Activated CD8-positive, alpha-beta T cell treated with anti-CD3 and anti-CD28 coated beads for 36 hours (primary cell): ENCODE measurements at places on chromosomes 3 and 15. TPM values are rescaled to one million over a fixed set of nuclear protein-coding genes. Genes with fewer than 3 reads are reported as not detected.

Gene FGF7
- total RNA-seq = not detected

Gene OSTN
- not detected for total RNA-seq

DNA sequence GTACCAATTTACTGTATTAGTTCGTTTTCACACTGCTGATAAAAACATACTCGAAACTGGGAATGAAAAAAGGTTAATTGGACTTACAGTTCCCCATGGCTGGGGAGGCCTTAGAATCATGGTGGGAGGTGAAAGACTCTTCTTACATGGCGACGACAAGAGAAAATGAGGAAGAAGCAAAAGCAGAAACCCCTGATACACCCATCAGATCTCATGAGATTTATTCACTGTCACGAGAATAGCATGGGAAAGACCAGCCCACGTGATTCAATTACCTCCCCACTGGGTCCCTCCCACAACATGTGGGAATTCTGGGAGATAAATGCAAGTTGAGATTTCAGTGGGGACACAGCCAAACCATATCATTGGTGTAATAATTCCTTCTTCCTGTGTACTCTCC, 69.6 kb downstream of the C3orf20 start:
- H3K36me3 ChIP-seq = no peaks in the 10 kb centered on the region
- peaks cover 18% of the 10 kb centered on the region for H3K27me3 ChIP-seq
- no peak overlapping the region for H3K4me3 ChIP-seq
- H3K4me1 ChIP-seq = no peaks in the 10 kb centered on the region

Gene GOLGA6L7
- total RNA-seq = not detected

- peaks cover 1% of the 10 kb centered on the region for H3K36me3 ChIP-seq
- no peak within 1 kb of the TSS for H3K4me3 ChIP-seq
- no peak within 1 kb of the TSS for H3K27ac ChIP-seq
Measured at GRCh38 chr3:62373215-62373614, at the start of gene FEZF2. Gene FEZF2 (minus strand): TSS chr3:62373550. CDS start chr3:62372868, 682 bp downstream.

Gene CHST13
- total RNA-seq = not detected

DNA sequence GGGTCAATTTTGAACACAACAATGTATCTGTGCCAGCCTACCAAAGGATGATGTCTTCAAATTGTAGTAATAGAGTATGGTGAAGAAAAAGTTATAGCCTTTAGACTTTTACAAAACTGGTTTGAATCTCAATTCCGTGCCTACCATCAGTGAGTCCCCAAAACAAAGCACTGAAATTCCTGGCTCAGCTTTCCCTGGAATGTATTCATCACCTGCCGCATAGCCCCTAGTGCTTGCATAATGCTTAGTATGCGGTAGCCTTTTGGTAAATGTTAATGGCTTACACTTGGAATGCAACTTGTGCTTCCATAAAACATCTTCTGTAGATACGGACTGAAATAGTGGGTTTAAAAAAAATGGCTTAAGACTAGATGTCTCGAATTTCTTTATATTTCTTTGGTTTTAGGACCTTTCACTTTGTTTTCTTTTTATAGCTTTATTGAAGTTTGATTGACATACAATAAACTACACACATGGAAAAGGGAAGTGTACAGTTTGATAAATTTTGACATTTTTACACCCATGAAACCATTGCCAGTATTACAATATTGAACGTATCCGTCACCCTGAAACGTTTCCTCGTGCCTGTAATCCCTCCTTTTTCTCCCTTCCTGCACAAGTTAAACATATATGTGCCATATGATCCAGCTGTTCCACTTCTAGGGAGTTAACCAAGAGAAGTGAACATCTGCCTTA, 12.1 kb downstream of the SACM1L start:
- peaks cover 41% of the 10 kb centered on the region for H3K36me3 ChIP-seq
- H3K27ac ChIP-seq = no peak overlapping the region
- H3K4me1 ChIP-seq = peaks cover 62% of the 10 kb centered on the region
- H3K4me3 ChIP-seq = no peak overlapping the region

Gene FEZF2
- total RNA-seq = not detected

Gene TMEM45A
- 1.8 TPM for total RNA-seq

GRCh38 chr15:73771385-73772045, 18.4 kb upstream of the INSYN1 start:
- H3K27ac ChIP-seq = no peak overlapping the region
- no peak overlapping the region for H3K4me3 ChIP-seq
- no peaks in the 10 kb centered on the region for H3K36me3 ChIP-seq
- H3K27me3 ChIP-seq = peaks cover 5% of the 10 kb centered on the region
- DNase-seq = no peak

DNA sequence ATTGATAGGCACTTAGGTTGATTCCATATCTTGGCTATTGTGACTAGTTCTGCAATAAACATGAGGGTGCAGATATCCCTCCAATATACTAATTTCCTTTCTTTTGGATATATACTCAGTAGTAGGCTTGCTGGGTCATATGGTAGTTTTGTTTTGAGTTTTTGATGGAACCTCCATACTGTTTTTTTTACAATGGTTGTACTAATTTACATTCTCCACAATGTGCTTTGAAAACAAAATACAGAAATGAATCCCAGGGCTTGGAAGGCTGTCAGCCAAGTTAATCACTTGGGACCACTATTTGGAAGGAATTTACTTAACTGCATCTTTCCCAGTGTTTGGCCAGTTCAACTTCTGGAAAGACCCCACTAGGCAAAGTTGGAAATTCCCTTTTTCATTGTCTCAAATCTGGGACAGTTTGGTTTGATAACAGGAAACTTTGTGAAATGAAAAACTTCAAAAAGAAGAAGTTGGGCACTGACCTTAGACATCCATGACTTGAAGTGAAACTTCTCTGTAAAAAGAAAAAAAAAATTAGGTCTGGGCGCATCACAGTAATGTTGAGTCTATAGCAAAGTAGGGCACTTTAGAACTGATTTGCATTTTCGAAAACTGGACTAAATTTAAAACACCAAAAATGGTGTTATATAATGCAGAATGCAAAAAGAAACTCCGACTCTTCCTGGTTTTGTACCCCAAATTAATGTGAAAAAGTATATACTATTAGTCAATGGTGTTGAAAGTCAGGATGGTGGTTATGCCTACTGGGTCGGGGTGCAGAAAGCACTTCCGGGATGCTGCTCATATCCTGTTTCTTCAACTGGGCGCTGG, 6.0 kb downstream of the CTSH start:
- peaks cover 26% of the 10 kb centered on the region for H3K4me1 ChIP-seq
- H3K27ac ChIP-seq = peak overlapping the region; percentile 42
- H3K36me3 ChIP-seq = peaks cover 4% of the 10 kb centered on the region
- peak overlapping the region; percentile 31 for H3K4me3 ChIP-seq
- DNase-seq = peak; percentile 35

- H3K27ac ChIP-seq = no peak overlapping the region
- H3K36me3 ChIP-seq = no peaks in the 10 kb centered on the region
- no peak for DNase-seq
Measured at GRCh38 chr15:98686983-98687382, 38.6 kb downstream of the IGF1R start.

Gene CCDC39
- not detected for total RNA-seq

Gene DNAH1
- 10.2 TPM for total RNA-seq

DNA sequence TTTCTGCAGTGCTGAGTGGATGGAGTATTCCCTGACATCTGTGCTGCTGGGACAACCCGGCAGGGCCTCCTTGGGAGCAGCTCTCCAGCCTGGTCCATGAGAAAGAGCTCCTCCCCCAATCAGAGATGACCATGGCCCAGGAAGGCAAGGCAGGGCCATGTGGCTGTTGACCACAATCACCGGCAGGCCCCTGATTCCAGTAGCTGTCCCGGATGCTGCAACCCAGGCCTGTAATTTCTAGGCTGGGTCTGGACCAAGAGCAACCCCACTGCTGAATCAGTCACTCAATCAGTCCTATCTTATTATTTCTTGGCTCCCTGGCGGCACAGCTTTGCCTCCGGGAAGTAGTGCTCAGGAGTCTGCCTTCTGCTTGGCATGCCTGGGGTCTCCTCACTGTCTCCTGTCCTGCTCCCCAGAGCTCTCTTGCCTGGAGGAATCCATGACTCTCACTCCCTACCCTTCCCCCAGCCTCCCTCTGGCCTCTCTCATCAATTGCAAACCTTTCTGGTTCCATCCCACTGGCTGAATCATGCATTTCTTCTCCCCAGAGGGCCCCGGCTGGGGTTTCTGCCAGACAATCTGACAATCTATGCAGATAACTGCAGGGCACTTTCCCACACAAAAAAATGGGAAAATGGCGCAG, 32.6 kb upstream of the ITGA11 start:
- DNase-seq = no peak
- no peak overlapping the region for H3K4me3 ChIP-seq
- H3K36me3 ChIP-seq = no peaks in the 10 kb centered on the region
- H3K4me1 ChIP-seq = no peaks in the 10 kb centered on the region

DNA sequence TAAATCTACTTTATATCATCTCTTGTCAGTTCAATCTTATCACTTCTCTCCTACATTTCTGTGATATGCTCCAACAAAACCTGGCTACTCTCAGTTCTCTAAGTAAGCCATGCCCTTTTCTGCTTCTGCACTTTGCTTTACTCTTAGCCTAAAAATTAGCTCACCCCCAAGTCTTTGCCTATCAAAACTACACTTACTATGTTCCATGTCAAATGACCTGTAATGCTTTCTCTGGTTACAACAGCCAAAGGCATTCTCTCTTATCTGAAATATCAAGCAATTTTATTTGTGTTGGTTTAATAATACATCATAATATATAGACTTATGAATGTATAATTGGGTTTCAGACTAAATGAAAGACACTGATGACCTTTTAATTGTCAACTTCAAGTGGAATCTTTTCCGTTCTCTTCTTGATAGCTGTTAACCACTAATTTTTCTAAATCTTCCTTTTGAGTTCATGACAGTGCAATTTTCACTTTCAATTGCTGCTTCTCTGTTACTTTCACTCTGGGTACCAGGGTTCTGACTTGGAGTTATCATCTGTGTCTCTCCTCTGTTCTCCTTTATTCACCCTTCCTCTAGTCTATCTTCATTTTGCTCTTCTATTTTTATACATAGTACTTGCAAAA, 619.0 kb upstream of the GOLIM4 start:
- H3K27ac ChIP-seq = no peak overlapping the region
- no peaks in the 10 kb centered on the region for H3K27me3 ChIP-seq
- H3K4me3 ChIP-seq = no peak overlapping the region
- peaks cover 2% of the 10 kb centered on the region for H3K4me1 ChIP-seq
- H3K36me3 ChIP-seq = no peaks in the 10 kb centered on the region

- no peak overlapping the region for H3K4me3 ChIP-seq
- peaks cover 4% of the 10 kb centered on the region for H3K27me3 ChIP-seq
- H3K4me1 ChIP-seq = no peaks in the 10 kb centered on the region
- no peaks in the 10 kb centered on the region for H3K36me3 ChIP-seq
Measured at GRCh38 chr15:70799667-70800450, 36.5 kb upstream of the UACA start.

DNA sequence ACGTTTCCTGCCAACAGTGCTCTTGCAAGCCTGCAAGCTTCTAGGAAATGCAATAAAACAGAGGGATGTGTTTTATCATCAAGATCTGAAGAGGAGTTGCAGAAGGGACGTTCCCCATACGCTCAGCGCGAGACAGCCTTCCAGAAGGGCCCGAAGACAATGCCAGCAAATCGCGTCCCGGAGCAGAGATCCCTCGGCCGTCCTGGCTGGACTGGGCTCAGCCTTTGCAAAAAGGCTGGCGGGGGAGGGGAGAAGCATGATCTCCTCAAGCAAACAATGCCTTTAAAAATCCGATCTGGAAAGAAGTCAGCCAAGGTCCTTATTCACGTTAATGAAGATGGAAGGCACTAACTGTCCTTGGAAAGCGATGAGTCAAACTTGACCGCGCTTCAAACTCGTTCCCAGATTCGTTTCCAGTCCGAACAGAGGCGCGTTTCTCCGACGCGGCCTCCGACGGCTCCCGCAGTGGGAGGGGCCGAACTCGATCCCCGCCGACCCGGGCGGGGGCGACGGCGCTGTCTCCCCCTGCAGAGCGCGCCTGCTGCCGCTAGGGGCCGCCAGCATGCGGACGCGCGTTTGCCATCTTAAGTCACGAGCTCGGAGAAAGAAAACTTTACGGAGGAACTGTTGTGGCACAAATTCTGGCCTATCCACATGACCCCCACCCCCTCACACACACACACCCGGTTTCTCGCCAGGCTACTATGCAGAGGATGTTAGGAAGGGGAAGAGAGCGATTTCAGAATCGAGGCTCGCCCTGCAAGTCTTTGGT, 5.5 kb downstream of the BCL6 start:
- peak; percentile 84 for DNase-seq
- peak overlapping the region; percentile 93 for H3K4me3 ChIP-seq
- H3K4me1 ChIP-seq = peaks cover 47% of the 10 kb centered on the region
- H3K27me3 ChIP-seq = no peaks in the 10 kb centered on the region
- peak overlapping the region; percentile 98 for H3K27ac ChIP-seq

Gene KLHL40
- not detected for total RNA-seq

DNA sequence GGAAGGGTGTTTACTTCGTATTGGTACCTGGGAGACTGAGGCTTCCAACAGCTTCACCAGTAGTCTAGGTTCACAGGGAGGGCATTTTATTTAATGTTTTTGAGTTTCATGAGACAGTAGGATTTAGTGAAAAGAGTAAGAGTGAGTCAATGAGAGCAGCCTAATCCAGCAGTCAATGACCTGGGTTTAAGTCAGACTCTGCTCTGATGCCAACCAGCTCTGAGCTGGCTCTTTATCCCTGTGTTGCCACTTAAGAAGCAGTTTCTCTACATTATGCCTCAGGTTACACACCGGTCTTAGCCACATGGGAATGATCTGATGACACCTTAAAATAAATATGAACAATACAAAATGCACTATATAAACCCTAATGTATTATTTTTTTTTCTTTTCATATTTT, 59.4 kb upstream of the KCNMB2 start:
- H3K4me3 ChIP-seq = no peak overlapping the region
- H3K4me1 ChIP-seq = no peaks in the 10 kb centered on the region
- no peak for DNase-seq
- peaks cover 2% of the 10 kb centered on the region for H3K27me3 ChIP-seq
- H3K36me3 ChIP-seq = no peaks in the 10 kb centered on the region

Gene DCUN1D1
- total RNA-seq = 43.2 TPM

Gene KCNMB3
- total RNA-seq = 0.34 TPM

GRCh38 chr3:127929818-127930413, 14.9 kb downstream of the KBTBD12 start:
- H3K36me3 ChIP-seq = no peaks in the 10 kb centered on the region
- H3K27ac ChIP-seq = no peak overlapping the region
- H3K4me3 ChIP-seq = no peak overlapping the region
- peaks cover 31% of the 10 kb centered on the region for H3K27me3 ChIP-seq

DNA sequence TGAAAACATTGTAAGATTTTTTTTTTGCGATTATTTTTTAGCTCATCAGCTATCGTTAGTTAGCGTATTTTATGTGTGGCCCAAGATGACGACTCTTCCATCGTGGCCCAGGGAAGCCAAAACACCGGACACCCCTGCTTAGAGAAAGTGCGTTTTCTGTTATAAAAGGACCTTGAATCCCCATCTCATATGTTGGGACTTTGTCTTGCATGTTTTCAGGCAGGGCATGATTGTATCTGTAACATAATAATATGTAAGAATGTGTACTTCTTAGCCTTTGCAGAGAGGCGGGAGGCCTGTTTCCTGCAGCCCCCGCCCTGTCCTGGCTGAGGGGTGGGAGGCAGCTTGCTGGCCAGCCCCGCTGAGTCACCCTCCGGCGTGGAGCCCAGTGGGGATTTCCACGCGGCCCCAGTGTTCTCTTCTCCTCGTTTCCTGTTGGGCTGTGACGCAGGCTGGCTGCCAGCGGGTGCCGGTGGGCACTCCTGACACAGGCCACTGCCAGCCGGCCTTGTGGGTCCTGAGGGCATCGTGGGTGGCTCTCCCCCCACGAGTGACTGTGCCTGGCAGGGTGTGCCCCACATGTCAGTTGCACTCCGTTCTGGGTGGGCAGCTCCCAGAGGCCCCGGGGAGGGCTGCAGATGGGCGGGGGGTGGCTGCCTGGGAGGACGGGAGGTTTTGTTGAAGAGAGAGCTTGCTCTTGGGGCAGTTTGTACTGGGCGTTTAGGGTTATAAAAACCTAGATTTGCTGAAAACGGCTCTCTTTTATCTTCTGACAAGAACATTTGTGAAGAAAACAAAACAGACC, 55.6 kb downstream of the SMAD3 start:
- peak overlapping the region; percentile 65 for H3K4me3 ChIP-seq
- DNase-seq = peak; percentile 93
- H3K4me1 ChIP-seq = peaks cover 76% of the 10 kb centered on the region
- H3K27me3 ChIP-seq = no peaks in the 10 kb centered on the region
- H3K27ac ChIP-seq = peak overlapping the region; percentile 97
- H3K36me3 ChIP-seq = peaks cover 7% of the 10 kb centered on the region
